ENCODE measurements at places on chromosomes 5 and 9. TPM values are rescaled to one million over a fixed set of nuclear protein-coding genes. Genes with fewer than 3 reads are reported as not detected.

The GFI1B gene
- not detected for total RNA-seq

The PCDHA1 gene
- total RNA-seq: not detected

The NMUR2 gene
- total RNA-seq: not detected

The GMCL2 gene
- total RNA-seq: not detected

The BAAT gene
- not detected for total RNA-seq

The SIGMAR1 gene
- total RNA-seq: 55.5 TPM

The PAM gene
- 45.8 TPM for total RNA-seq

- no peak for DNase-seq
Measured at GRCh38 chr5:6713274-6714225, at the start of gene TENT4A. Gene TENT4A (plus strand): TSS chr5:6713432. CDS start chr5:6713984, 552 bp downstream.

- DNase-seq: no peak
Measured at GRCh38 chr9:33285502-33285901, 4.8 kb upstream of the NFX1 start.

GRCh38 chr5:113295111-113295539 is 139.7 kb downstream of the TSSK1B start:
- no peak for DNase-seq

DNA sequence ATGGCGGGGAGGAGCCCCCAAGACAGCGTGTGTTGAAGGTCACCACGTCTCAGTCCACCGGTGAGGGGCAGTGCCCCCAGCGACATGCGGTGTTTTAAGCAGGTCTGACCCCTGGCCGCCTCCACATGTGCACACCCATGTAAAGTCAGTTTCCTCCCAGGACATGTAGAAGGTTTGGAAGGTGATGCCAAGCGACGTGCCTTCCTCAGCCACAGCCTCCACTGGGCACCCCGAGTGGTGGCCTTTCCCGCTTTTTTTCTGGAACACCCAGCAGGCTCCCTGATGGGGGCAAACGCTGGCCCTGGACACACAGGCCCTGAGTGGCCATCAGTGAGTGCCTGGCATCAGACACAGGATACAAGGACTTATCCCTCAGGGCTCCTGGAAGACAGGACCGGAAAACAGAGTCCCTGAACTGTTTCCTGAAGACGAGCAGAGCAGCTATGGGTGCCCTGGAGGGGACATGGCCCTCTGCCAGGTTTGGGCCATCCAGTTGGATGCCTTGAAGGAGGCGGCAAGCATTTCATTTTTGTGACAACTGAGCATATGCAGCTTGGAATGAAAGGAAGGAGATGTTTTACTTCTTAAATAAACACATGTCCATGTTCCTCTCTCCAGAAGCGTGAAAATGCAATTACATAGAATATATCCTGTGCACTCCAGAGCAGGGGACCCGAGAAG is 275.8 kb upstream of the IRX2 start:
- DNase-seq: no peak
